ENCODE measurements at places on chromosomes 6 and 20. TPM values are rescaled to one million over a fixed set of nuclear protein-coding genes. Genes with fewer than 3 reads are reported as not detected.

SNX5 gene
- 117 TPM for polyA plus RNA-seq

DNA sequence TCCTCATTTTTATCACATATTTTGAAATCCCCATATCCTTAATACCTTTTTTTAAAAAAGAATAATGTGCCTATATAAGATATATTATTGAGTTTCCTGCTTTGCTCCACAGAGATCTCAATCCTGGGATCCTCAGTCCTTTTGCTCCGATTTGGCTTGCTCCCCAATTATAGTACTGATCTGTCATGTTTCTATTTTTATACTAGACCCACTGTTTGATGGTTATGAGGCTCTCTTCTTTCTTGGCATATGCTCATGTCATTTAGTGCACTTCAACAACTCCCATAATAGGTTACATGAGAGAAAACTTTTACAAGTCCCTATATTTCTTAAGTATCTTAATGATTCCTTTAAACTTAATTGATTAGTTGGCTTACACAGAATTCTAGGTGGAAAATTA lies 958.5 kb upstream of the EPHA7 start:
- DNase-seq: no peak

DNA sequence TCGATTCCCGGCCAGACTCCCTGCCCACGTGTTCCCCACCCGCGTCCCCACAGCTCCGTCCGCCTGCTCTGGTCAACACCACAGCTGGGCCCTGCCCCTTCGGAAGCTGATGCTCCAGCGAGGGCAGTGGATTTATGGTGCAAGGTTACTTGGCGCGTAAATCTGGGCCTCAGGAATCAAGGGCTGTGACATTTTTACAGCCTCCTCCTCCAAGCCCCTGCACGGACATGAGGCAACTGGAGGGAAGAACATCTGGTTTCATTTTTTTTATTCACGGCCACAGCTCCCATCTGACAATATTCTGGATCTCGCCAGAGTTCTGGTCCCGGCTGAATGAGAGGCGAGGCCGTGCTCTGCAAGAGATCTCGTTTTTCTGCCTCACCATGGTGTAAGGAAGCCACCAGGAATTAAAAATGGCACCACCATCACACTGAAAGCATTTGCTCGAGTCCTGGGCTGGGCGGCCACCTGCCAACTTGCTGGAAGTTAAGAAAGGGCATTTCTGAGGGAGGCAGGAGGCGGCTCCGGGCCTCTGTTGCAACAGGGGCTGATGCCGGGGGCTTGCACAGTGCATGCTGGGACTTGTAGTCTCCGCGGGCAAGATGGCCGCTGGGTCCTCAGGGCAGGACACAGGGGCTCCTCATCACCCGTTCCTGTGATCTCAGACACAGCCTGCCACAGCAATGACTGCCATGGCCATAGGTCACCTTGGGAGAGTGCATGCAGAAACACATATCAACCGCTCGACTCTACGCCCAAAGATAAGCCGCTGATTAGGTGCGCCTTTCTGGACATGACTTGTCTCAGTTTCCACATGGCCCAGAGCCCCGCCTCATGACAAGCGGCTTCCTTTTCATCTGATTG lies 148.5 kb downstream of the LY86 start:
- DNase-seq: peak; percentile 76

SGK2 gene
- polyA plus RNA-seq: 2.3 TPM

GRCh38 chr6:128507337-128508310 lies 12.8 kb downstream of the PTPRK start:
- no peak for DNase-seq

DNA sequence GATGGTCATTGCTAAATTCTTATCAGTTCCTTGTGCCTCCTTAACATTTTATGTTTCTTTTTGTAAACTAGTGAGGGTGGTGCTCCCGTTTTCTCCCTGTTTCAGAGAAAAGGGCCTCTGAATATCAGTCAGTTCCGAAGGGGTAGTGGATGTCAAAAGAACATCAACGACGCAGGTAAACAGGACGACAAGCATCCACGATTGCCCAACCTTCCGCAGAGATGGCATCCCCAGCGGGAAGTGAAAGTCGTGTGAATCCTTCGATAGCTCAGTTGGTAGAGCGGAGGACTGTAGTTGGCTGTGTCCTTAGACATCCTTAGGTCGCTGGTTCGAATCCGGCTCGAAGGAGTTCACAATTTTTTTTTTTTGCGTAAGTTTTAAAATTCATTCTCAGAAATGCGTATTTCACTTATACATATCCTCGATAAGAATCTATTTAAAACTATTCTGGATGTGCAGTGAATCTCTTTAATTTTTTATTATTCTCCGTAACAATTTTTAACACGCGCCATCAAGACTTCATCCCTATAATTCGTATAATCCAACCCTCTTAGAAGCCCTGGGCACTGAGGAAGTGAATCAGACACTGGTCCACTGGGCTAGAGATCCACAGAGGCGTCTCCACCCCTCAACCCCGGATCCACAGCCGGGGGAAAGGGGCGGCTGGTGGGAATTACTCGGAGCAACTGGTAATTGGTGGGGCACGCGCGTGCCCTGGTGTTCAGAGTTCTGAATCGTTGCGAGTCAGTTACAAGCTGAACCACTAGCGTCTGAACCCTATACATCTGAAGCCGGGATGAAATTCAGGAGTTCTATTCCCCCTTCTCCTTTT lies 27.9 kb upstream of the ABT1 start:
- peak; percentile 97 for DNase-seq

GSTA3 gene
- polyA plus RNA-seq: 0.16 TPM

GRCh38 chr20:58245181-58245891 lies 16.9 kb upstream of the ANKRD60 start:
- no peak for DNase-seq

SLC44A4 gene
- 0.09 TPM for polyA plus RNA-seq

GABRR1 gene
- polyA plus RNA-seq: 1.6 TPM

KCNK16 gene
- polyA plus RNA-seq: not detected

DNA sequence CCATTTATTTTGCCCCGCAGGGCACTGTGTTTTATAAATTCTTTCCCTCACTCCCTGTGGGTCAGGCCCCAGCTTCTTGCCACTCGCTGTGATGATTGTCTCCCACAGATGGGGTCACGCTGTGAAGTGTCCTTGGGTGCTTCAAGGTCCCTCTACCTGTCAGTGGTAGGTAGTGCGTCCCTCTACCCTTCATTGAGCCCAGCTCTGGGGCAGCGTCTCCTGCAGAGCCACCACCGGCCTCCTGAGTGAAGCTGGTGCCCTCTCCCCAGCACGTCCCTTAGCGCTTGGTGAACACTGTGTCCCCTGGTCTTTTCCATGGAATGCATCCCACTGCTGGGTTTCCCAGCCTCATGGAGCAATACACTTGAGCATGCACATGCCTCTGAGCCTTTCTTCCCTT lies 108.2 kb downstream of the NRN1 start:
- no peak for DNase-seq

DNA sequence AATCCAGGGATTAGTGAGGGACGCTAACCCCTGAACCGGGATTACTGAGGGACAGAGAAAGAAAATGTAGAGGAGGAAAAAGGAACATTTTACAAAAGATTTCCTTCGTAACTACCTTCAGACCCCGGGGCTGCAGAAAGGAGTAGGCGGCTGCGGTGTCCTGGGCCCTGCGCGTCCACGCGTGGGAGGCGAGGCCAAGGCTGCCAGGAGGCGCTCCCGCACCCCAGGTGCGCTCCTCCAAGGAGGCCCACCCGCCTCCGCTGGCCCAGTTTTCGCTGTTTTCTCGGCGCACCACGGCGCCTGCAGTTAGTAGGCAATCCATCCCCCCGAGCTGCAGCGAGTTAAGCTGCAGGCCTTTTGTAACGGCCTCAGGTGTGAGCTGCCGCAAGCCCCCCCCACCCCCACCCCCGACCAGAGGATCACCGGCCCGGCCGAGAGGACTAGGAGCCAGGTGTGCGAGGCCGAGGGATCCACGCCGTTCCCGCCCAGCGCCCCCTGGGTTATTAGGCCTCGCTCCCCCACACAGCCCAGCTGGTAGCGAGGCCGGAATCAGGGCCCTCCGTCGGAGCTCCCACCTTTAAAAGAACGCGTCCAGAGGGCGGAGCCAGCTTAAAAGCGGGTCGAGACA lies 380.3 kb upstream of the ARID1B start:
- no peak for DNase-seq

SLCO4A1 gene
- polyA plus RNA-seq: 1.2 TPM

DNA sequence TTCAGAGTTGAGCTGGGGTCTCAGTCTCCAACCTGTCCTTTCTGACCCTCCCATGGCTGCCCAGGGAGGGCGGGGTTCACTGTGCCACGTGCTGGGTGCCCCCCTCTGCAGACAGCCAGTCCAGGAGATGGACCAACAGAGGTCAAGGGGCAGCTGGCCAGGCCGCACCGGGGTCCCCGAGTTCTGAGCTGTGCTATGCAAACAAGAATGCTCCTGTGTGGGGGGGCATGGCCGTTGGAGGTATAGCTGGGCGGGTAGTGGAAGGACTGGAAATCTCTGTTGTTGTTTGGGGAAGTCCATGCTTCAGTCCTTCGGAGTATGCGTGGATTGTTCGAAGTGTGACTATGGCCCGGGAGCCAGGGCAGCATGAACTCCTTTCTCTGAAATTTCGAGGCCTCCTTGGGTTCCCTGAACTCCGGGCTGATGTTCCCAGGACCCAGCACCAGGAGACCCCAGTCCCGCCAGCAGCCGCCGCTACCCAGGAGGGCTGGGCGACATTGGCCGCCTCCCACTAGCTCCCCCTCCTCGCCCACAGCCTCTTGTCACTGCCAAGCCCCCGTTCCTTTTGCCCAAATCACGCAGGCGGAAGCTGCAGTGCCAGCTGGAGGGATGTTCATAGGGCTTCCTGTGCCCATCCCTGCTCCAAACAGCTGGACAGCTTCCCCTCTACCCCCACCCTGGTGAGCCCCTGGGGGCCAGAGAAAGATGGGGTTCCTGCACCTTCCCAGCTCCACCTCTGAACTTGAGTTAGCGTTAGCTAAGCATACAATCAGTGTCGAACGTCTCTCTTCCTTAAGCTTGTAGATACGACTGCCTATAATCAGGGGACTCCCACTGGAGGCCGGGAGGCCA lies 126.6 kb downstream of the TAF4 start:
- no peak for DNase-seq
